Prostate gland (tissue), 2 donors: ENCODE measurements at places on chromosomes 1 and 21. TPM values are rescaled to one million over a fixed set of nuclear protein-coding genes. Genes with fewer than 3 reads are reported as not detected.
A peak's percentile ranks its signal among the peaks of the same experiment; 100 is the strongest.

DNA sequence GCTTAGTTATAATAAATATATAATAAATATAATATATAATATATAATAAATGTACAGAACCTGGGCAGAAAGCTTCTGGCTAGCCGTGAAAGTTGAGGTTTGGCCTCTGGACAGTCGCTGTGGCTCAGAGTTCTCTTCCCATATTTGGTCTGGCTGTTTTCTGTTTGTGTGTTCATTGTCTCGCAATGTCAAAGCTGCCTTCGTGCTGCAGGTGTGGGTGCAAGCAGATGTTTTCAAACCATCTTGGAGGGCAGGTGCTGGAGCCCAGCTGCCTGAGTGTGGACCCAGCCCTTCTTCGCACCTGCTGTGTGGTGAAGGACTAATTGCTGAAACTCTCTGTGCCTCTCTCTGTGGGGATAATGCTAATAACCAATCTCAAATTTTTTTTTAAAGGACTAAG is 3.6 kb upstream of the CSTB start:
- H3K4me3 ChIP-seq = no peak overlapping the region
- no peak for DNase-seq
- H3K27ac ChIP-seq = no peak overlapping the region
- no peaks in the 10 kb centered on the region for H3K36me3 ChIP-seq
- no peaks in the 10 kb centered on the region for H3K27me3 ChIP-seq
- no peaks in the 10 kb centered on the region for H3K4me1 ChIP-seq

DNA sequence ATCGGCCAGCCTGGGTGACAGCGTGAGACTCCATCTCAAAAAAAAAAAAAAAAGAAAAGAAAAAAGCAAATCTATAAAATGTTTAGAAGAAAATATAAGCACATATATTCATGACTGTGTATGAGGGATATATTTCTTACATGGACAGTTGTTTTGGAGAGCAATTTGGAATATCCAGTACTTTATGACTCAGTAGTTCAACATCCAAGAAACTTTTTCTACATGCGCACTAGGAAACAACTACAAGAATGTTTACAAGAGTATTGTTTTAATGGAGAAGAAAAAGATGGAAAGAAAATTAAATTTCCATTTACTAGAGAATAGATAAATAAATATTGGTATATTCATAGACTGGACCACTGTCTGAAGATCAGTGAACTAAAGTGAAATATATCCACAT is 77.5 kb downstream of the MAST2 start:
- H3K27ac ChIP-seq = no peak overlapping the region
- no peaks in the 10 kb centered on the region for H3K27me3 ChIP-seq
- H3K4me3 ChIP-seq = no peak overlapping the region
- no peaks in the 10 kb centered on the region for H3K36me3 ChIP-seq
- no peaks in the 10 kb centered on the region for H3K4me1 ChIP-seq
- DNase-seq = no peak

- no peak overlapping the region for H3K4me3 ChIP-seq
- no peaks in the 10 kb centered on the region for H3K36me3 ChIP-seq
- no peaks in the 10 kb centered on the region for H3K4me1 ChIP-seq
- no peak overlapping the region for H3K27ac ChIP-seq
- DNase-seq = no peak
Observed at GRCh38 chr1:75125161-75125726, 8.9 kb upstream of the LHX8 start.

- no peak overlapping the region for H3K4me3 ChIP-seq
- no peaks in the 10 kb centered on the region for H3K27me3 ChIP-seq
- no peak overlapping the region for H3K27ac ChIP-seq
- peak; percentile 58 for DNase-seq
- no peaks in the 10 kb centered on the region for H3K4me1 ChIP-seq
- H3K36me3 ChIP-seq = no peaks in the 10 kb centered on the region
Observed at GRCh38 chr1:7070389-7071029, 285.3 kb downstream of the CAMTA1 start.

Gene S100A9
- total RNA-seq = 45.2 TPM

- no peak for DNase-seq
- no peak overlapping the region for H3K4me3 ChIP-seq
Observed at GRCh38 chr1:201419746-201420607, 1.6 kb downstream of the TNNI1 start.

Gene AMY1C
- not detected for total RNA-seq

DNA sequence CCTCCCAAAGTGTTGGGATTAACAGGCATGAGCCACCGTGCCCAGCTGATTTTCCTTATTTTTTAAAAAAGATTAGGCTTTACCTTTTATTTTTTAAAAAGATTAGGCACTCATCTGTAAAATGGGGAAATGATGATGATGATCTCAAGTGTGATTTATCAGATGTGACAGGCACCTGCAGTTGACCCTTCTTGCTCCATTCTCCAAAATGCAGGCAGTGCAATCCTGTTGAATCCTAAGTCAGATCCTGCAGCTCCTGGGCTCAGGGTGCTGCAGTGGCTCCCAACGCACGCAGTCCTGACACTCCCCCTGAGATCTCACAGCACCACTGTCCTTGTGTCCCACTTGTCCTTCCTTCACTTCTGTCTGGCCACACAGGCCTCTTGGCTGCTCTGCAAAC is 257.3 kb upstream of the KAZN start:
- no peak overlapping the region for H3K27ac ChIP-seq
- H3K36me3 ChIP-seq = no peaks in the 10 kb centered on the region
- no peak for DNase-seq
- no peaks in the 10 kb centered on the region for H3K27me3 ChIP-seq
- no peaks in the 10 kb centered on the region for H3K4me1 ChIP-seq
- H3K4me3 ChIP-seq = no peak overlapping the region

DNA sequence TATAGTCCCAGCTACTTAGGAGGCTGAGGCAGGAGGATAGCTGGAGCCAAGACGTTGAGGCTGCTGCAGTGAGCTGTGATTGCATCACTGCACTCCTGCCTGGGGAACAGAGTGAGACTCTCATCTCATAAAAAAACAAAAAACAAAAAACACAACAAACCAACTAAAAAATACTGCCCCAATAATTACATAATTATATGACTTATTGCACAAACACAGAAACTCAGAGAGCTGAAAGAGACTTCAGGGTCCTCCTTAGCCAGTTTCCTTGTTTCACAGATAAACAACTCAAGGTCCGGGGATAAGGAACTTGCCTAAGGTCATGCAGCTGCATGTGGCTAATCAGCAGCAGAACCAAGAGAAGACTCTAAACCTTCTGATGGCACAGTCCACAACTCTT is 11.9 kb downstream of the EXTL2 start:
- no peak overlapping the region for H3K27ac ChIP-seq
- no peaks in the 10 kb centered on the region for H3K27me3 ChIP-seq
- H3K4me1 ChIP-seq = no peaks in the 10 kb centered on the region

Gene LY9
- 0.46 TPM for total RNA-seq

DNA sequence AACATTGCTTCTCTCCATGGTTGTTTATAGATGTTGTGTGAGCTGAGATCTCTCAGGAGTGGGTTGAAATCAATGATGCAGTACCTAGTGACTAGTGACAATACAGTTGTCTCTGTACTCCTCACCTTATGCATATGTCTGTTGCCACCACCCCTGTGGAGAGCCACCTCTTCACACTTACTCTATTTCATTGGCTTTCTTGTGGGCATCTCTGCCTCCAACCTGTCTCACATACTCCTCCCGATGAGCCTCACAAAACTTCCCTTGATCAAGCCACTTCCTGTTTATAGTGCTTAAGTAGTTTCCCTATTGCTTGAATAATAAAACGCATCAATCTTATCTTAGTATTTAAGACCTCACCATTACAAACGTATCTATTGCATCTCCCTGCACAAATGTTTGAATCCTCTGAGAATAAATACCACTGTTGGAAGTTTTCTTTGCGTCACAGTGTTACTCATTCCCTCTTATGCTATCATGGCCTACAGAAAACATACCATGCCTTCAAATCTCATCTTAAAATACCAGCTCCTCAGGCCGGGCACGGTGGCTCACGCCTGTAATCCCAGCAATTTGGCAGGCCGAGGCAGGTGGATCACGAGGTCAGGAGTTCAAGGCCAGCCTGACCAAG is 54.7 kb upstream of the GREM2 start:
- no peaks in the 10 kb centered on the region for H3K27me3 ChIP-seq
- no peaks in the 10 kb centered on the region for H3K4me1 ChIP-seq
- H3K4me3 ChIP-seq = no peak overlapping the region
- H3K36me3 ChIP-seq = no peaks in the 10 kb centered on the region

DNA sequence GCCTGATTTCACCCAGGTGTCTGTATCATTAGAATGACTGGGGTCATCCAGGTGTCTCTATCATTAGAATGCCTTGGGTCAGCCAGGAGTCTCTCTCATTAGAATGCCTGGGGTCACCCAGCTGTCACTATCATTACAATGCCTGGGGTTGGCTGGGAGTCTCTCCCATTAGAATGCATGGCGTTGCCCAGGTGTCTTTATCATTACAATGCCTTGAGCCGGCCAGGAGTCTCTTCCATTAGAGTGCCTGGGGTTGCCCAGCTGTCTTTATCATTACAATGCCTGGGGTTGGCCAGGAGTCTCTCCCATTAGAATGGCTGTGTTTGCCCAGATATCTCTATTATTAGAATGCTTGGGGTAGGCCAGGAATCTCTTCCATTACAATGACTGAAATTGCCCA is 61.6 kb downstream of the RNF187 start:
- H3K4me3 ChIP-seq = no peak overlapping the region
- no peak overlapping the region for H3K27ac ChIP-seq
- DNase-seq = no peak
- H3K4me1 ChIP-seq = no peaks in the 10 kb centered on the region
- no peaks in the 10 kb centered on the region for H3K27me3 ChIP-seq
- H3K36me3 ChIP-seq = no peaks in the 10 kb centered on the region
